Left kidney (tissue), 8 donors: ENCODE measurements at places on chromosomes 7 and 10.

GRCh38 chr7:131781-132482, 60.4 kb upstream of the FAM20C start:
- no peak for DNase-seq

GRCh38 chr7:167976-168791, 24.2 kb upstream of the FAM20C start:
- no peak for DNase-seq

GRCh38 chr10:114647545-114648138, 10.4 kb downstream of the ABLIM1 start:
- DNase-seq, result no peak

- DNase-seq, result no peak
Observed at GRCh38 chr7:44272981-44273380, 52.4 kb downstream of the CAMK2B start.

GRCh38 chr7:28093623-28094232, 86.9 kb downstream of the JAZF1 start:
- peak; percentile 64 for DNase-seq

GRCh38 chr7:5625938-5626337, 155.5 kb downstream of the RNF216 start:
- DNase-seq, result no peak

- DNase-seq, result no peak
Observed at GRCh38 chr10:124005091-124005490, 88.3 kb downstream of the CHST15 start.

DNA sequence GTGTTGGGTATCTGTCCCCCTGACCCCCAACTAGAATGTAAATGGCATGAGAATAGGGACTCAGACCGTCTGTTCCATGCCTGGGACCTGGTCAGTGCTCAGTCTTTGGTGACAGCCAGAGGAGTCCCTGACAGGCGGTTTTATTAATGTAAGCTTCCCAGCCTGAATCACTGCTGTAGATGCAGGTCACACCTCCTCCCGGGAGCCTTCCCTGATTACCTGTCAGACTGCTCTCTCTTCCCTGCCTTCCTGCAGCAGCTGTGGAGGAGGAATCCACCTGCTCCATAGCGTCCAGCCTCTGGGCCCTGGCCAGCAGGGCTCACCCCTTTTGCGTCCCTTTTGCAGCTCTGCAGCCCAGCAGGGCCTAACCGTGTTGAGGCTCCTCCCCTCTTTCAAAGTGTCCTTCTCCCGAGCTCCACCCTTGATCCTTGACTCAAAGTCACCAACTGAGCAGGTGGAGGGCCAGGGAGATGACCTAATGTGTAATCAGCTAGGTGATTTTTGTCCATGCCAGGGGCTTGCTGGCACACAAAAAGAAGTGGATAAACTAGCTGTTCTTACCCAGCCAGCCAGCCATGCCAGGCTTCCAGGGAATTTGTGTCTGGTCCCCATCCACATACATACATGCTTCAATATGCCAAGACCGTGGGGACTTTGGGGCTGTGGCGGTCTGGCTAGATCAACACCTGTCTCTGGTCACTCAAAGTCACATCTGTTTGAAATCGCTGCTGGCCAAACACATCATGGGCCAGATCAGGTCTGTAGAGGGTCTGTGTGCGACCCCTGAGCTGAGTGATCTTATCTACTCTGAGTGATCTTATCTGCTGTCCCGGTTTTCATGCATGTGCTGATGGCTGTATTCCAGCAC, 195.1 kb downstream of the CCDC3 start:
- DNase-seq, result no peak

GRCh38 chr10:24792638-24793037, 69.0 kb upstream of the ARHGAP21 start:
- no peak for DNase-seq

DNA sequence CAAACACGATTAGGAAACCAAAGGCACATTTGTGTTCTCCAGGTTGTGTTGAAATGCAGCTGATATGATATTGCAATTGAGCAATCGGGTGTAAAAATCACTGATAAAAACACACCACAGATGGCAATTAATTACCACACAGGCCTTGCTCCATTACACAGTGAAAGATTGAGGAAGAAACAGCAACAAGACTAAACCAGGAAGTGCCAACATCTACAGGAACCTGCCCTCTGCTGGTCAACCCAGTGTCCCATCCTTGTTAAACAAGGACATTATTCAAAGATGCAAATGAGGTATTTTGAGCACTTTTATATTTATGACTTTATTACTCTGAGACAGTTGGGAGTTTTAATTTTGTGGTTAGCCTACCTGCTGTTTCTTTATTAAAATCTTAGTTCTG, 765.6 kb upstream of the GHITM start:
- DNase-seq, result peak; percentile 12

DNA sequence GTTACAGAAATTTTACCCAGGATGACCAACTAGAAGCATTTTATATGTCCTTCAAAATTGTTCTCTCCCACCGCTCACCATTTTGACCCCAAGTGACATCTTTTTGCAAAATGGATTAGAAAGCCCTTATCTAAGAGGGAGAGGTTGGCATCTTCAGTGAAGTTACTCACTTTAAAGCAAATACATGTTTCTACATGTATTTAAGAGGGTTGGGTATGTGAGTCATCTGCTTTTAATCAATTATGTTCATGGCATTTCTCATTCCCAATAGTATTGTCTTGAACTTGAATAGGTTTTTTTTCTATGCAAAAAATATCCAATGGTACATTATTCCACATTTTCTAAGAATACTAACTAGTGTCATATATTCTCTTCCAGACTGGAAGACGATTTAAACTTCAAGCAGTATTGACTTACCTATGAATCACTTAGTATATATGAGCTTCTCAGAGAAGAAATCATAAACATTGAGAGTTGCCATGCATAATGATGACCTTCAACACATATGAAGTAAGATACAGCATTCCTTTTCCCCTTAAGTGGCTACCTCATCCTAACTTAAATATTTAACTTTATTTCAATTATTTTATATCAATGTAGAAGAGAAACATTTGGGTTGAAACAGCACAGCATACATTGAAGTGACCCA, 132.8 kb downstream of the POLR1F start:
- DNase-seq, result no peak

DNA sequence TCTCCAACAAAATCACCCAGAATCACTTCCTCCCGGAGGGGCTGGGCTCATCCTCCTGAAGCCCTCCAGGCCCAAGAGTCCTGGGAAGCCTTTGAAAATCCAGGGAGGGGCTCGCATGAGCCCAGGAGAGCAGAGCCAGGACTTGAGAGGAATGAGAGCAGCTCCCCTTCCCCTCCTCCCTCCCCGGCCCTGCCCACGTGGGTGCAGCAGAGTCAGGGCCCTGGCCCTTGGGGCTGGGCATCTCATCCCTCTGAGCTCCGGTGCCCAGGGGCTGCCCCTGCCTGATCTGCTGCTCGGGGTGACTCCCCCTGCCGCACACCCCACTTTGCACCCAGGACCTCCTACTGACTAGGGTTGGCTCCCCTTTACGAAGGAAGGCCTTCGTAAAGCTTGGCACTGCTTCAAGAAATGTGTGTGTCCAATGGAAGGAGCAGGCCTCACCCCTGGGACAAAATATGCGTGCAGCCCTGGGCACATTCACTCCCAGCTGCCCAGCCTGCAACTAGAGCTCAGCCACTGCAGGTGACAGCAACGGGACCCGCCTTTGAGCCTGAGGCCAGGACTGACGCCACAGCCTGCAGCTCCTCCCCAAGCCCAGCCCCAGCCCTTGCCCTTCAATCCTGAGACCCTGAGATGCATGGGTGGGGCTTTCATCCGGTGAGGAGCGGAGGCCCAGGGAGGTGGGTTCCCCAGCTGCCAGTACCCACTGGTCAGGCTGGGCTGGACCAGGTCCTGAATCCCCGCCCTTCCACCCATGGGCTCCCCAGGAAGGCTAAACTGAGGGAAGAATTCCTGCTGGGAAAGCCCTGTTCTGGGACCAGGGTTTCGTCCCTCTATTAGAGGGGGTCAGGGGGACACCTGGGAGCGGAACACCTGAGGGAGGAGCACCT, 21.8 kb downstream of the PWWP2B start:
- DNase-seq, result no peak

DNA sequence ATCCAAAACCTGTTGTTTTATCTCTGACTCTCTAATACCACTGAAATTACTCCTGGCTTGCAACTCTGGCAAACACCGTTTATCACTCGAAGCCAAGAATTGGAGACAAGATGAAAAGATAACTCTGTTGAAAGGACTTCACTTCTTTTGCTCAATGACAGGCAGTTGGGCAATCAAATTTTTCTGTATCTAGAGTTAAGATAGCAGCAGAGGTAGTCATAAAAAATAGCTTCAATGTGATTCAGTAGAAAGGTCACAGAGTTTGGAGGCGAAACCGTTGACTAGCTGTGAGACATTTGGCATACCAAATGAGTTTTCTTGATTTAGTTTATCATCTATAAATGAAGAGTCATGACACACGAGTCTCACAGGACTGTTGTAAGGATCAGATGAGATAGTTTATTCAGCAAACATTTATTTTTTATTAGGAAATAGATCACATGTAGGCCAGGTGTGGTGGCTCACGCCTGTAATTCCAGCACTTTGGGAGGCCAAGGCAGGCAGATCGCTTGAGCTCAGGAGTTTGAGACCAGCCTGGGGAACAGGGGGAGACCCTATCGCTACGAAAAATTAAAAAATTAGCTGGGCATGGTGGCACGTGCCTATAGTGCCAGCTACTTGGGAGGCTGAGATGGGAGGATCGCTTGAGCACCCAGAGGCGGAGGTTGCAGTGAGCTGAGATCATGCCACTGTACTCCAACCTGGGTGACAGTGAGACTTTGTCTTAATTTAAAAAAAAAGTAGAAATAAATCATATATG, 23.6 kb downstream of the AKR1B1 start:
- DNase-seq, result no peak

GRCh38 chr10:96511044-96511945, 2.4 kb downstream of the TLL2 start:
- DNase-seq, result peak; percentile 46

DNA sequence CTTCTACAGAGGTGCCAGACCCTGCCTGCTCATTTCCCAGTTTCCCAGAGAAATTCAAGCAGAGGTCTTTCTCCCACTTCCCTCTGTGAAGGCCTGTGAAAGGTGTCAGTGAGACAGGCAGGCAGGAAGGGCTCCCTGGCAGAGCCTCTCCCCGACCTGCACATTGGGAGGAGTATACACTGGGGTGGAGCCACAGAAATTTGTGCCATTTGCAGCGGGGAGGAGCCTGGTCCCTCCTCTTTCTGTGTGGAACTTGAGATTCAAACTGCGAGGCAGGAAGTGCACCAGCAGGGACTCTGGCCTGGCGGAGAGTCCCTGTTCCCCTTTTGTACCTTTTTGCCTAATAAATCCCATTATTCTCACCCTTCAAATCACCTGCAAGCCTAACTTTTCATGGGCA, 54.6 kb upstream of the OPN4 start:
- DNase-seq, result peak; percentile 14

DNA sequence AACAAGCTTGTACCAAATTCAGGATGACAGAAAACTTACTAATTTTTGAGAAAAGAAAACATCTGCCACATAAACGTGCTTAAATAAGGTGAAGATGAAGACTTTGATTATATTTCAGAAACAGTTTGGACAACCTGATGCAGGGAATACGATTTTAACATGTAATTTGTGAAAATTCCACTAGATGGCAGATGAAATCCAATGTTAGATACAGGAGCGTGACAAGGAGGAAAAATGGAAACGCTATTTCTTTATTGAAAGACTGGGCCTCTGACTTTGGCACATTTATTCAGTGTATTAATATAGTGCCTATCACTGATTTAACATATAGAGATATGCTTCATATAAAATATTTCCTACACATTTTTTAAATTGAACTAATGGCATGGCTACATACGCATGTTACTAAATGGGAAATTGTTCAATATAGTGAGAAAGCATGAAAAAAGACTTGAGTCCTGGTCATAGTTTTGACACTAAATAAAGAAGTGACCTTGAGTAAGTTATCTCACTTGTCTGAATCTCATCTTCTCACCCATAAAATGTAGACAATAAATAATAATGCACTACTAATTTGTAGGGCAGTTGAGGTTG, 60.7 kb downstream of the CD36 start:
- peak; percentile 59 for DNase-seq

- DNase-seq, result no peak
Observed at GRCh38 chr10:130990486-130990885, 321.0 kb downstream of the TCERG1L start.

GRCh38 chr7:26965724-26966123, 101.3 kb upstream of the SKAP2 start:
- DNase-seq, result no peak

DNA sequence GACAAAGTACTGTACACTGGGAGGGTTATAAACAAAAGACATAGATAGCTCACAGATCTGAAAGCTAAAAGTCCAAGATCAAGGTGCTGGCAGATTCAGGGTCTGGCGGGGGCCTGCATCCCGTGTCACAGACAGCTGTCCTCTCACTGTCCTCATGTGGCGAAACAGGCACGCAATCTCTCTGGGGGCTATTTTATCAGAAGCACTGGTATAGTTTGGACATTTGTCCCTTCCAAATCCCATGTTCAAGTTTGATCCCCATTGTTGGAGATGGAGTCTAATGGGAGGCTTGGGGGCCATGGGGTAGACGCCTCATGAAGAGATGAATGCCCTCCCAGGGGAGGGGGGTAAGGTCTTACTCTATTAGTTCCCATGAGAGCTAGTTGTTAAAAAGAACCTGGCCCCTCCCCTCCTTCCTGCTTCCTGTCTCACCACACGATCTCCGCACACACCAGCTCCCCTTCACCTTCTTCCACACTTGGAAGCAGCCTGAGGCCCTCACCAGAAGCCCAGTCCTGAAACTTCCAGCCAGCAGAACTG, 72.5 kb upstream of the UCN3 start:
- DNase-seq, result no peak

- no peak for DNase-seq
Observed at GRCh38 chr10:78975926-78976325, 92.8 kb upstream of the ZMIZ1 start.

DNA sequence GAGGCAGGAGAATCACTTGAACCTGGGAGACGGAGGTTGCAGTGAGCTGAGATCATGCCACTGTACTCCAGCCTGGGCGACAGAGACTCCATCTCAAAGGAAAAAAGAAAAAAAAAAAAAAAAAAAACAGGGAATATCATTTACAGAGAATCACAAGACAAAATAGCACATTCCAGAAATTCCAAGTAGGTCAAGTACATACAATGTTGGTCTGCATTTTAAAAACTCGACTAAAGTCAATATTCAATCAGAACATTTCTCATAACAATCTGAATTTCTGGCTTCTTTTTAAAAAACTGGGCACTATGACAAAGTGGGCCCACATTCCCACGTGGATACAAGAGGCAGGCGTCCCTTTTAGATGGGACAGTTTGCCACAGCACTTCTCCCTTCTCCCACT, 12.8 kb downstream of the ZC3HAV1L start:
- no peak for DNase-seq

DNA sequence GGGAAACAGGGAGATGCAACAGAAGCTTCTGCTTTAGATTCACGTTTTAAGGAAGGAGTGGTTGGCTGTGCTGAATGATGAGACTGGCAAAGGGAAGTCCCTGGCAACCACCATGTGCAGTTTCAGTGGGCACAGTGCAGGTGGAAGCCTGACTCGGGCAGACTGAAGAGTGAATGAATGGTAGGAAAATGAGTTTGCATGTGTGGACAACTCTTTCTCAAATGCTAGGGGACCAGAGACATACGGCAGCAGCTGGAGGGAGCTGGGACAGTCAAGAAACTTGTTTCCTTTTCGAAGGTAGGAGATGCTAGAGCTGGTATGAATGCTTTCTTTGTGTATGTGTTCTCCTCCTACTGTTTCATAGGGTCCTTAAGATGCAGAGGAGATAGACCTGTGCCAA, 29.0 kb downstream of the PODXL start:
- DNase-seq, result no peak
